ENCODE measurements at places on chromosomes 12 and 14.

DNA sequence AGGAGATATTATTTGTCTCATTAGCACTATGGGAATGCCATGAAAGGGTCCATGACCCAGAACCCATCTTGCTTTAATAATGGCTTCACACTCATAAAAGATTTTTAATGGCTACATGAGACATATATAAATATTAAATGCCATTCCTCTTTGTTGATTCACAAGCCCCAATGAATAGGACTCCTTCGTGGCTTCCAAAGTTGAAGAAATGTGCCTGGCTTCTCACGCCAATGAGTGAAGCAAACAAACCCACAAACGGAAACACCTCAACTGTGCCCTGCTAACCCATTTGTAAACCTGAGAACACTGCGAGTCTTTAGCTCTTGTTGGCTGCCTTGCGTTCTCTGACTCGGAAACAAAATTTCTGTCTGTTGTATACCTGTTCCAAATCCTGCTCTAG is 381.7 kb upstream of the DDHD1 start:
- no peak for DNase-seq

GRCh38 chr12:130775953-130776856 is 60.1 kb upstream of the RIMBP2 start:
- DNase-seq = peak; percentile 18

- DNase-seq = no peak
Measured at GRCh38 chr12:104334581-104334980, 31.0 kb downstream of the EID3 start.

DNA sequence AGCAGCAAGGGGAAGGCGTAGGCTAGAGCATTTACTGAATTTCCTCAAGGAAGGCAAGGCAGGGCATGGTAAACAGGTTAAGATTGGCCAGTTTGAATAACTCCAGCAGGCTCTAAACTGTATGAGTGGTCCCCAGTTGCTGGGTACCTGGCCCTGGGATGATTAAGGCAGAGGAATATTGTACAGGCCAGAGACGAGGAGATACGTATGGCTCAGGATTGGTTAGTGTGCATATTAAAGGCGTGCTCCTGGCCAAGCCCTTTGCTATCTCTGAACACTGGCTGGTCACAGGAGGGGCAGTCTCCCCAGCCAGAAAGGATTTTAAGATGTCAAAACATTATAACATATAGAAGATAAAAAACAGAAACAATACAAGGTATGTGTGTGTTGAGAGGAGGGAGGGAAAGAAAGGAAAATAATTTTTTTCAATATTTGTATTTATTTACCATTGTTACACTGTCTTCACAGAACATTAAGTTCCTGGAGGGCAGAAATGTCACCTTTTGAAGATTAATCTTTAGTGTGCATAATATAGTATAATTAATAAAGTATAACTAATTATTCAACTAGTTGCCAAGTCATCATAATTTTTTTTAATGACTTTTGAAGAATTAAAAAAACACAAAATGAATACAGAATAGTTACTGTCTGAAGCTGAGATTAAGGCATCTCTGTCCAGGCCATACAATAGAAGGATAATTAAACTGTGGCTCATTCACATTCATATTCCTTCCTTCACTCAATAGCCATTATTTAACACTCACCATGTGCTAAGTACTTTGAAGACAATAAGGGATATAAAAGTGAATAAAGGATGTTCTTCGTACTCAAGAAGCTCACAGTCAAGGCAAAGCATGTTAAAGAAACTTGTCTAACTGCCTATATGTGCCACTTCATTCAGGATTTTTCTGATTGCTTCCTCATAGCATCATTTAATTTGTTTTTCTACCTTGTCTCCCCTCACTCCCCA is 41.9 kb downstream of the DCP1B start:
- DNase-seq = no peak

DNA sequence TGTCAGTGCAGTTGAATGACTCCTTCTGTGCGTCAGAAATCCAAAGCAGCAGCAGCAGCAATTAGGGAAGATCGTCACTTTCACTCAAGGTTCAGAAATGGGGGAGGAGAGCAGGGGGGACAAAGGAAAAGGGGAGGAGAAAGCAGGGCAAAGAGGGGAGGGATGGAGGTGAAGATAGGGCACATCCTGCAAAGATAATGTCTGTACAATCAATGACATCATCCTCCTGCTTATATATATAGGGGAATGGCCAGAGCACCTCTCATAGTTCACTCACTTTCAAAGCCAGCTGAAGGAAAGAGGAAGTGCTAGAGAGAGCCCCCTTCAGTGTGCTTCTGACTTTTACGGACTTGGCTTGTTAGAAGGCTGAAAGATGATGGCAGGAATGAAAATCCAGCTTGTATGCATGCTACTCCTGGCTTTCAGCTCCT is at the start of gene NTS:
TSS of gene NTS (plus strand) at position 265 of the 431 bp plus-strand sequence. CDS start at position 374, 109 bp downstream.
- DNase-seq = no peak

DNA sequence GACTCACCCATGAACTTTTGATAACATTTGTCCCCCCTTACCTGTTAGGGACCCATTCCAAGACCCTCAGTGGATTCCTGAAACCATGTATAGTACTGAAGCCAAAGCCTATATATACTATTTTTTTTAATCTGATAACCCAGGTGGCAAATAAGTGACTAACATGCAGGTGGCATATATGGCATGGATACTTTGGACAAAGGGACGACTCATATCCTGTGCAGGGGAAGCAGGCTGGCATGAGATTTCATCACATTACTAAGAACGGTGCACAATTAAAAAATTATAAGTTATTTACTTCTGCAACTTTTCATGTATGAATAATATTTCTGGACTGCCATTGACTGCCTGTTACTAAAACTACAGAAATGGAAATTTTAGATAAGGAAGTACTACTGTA is 880.1 kb upstream of the FBXO33 start:
- no peak for DNase-seq

DNA sequence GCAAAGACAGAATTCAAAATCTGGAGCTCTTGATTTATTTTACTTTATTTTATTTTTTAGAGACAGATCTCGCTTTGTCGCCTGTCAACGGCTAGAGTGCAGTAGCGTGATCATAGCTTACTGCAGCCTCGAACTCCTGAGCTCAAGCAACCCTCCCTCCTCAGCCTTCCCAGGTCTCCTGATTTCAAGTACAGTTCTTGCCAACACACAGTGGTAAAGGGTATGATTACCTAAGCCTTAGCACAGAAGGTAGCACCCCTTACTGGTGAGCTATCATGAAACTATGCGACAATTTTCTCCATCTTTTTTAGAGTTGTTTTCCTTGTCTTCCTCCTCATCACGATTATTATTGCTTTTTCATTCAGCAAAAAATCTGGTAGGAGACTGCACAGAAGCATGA is 94.3 kb upstream of the ETV6 start:
- DNase-seq = no peak

GRCh38 chr12:120119271-120119973 is 2.9 kb upstream of the RAB35 start:
- DNase-seq = no peak

DNA sequence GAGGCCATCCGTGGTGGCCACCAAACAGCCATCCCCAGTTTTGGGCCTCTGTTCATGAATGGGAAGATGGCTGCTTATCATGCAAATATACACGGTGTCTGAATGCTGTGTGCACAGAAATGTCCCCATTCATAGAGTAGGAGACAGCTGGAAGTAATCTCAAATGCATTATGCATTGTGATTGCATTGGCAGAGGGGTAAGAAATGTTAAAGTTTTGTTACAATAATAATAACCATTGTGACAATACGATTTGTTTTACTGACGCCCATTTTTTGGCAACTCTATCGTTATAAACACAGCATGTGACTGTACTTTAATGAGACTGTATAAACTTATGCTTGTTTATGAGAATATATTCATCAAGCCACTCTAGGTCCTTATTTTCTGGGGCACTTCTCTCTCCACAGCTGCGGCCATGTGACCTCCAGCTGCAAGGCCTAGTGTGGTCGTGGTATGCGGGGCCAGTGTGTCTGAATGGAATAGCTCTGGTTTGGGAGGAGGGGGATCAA is 474.3 kb downstream of the VRK1 start:
- no peak for DNase-seq

DNA sequence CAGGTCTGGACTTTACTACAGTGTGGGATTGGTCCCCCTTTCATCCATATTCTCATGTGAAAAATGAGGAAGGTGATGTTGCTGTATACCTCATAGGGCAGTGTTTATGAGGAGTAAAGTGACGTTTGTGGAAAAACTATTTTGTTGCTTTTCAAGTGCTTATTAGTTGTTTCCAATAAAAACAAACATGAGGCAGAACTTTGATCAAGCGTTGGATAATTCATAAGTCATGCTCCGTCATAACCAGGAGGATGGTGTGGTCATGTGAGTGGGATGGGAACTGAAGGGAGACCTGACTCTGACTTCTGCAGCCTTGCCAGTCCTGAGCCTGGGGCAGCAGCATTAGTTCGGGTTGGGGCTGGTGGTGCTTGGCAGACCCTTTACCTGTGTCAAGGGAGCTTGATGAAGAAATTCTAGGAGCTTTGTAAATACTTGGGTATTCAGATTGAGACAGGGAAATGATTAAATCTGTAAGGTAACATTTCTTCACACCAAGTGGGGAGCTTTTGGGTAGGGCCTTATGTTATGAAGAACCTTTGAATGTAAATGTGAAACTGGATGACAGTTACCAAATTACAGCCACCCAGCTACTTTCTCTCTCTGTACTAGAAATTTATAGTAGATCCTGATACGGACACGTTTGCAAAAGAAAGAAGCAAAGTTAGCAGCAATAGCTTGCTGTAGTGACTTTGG is 462.4 kb upstream of the RGS6 start:
- DNase-seq = no peak

- no peak for DNase-seq
Measured at GRCh38 chr12:131166717-131167116, 213.0 kb downstream of the ADGRD1 start.

DNA sequence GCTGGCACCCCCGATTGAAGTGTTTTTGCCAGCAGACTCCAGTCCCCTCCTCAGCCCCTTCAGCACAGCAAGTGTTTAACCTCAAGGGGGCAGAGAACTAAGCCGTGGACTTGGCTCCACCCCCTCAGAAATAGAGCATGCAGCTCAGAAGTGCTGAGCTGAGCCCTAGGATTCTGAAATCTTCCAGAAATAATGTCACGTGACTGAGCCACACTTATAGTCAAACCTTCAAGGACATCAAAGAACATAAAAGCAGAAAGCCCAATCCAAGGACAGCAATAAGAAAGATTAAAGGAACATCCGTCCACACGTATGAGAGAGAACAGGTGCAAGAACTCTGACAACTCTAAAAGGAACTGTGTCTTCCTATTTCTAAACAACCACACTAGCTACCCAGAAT is 317.7 kb upstream of the LRFN5 start:
- no peak for DNase-seq

GRCh38 chr12:3571724-3572123 is 80.7 kb downstream of the PRMT8 start:
- no peak for DNase-seq

DNA sequence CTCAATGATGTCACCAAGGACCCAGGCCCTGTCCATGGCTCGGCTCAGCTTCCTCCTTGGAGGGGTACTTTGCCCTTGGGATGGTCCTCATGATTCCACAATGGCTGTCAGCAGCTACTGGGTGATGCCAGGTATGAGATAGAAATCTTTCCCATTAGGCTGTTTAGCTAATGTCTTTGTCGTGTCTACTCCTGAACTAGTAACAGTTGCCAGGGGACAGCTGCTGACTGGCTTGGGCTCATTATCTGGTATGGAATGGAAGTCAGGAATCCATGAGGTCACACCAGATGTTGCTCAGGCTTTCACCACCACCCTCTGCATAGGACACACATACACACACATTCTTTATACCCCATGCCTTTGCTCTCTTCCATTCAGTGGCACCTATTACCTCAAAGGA is 9.2 kb downstream of the PRPH start:
- no peak for DNase-seq

DNA sequence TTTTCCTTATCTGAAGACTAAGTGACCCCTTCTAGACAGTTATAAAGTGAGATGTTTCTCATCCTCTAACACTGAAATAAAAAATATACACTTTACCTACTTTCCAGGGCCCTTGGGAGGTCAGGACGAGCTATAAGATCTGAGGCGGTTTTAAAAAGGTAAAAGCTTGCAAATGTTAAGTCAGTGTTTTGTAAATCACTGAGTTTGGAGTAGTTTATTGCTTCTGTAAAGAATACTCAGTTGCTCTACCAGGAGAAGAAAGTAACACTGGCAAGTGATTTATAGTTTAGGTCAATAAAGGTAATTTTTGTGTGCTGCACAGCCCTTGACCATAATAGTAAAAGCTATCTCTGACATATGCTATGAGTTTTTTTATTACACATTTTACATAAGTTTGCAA is 584.5 kb downstream of the TMTC2 start:
- no peak for DNase-seq

DNA sequence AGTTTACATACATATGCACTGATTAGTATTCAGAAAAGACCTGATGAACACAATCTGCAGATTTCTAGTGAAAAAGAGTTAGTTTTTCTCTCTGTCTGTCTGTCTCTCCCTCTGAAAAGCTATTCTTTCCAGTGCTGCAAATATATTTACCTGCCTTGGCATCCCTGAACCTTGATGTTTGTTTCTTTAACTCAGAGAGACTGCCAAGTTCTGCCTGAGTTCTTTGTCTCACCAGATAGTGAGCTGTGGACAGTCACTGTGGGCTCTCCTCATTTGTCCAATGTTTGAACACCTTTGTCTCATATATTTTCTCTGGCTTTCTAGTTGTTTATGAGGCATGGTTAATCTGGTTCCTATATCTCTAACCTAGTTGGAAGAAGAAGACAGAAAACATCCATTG is 250.4 kb downstream of the SOX5 start:
- DNase-seq = no peak

- DNase-seq = no peak
Measured at GRCh38 chr14:61395115-61395725, 73.8 kb downstream of the PRKCH start.

- no peak for DNase-seq
Measured at GRCh38 chr12:5581019-5581418, 149.1 kb downstream of the NTF3 start.

DNA sequence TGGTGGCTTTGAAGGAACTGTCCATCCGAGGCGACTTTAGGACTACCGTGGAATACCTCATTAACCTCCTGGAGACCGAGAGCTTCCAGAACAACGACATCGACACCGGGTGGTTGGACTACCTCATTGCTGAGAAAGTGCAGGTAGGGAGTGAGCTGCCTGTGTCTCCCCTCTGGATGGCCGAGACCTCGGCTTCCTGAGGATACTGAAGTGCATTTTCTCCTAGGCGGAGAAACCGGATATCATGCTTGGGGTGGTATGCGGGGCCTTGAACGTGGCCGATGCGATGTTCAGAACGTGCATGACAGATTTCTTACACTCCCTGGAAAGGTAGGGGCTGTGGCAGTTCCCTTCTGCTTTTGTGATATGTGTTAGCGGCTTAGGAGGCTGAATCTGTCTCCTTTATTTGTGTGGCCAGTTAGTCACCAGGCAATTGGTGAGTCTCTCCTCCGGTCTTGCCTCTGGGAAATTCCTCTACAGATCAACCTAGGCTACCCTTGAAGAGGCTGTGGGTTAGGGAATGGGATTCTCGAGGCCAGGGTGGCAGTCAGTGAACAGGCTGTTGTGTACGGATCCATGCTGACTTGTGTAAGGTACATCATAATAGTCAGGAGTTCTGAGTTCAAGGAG is 75.3 kb downstream of the ACACB start:
- DNase-seq = no peak

- DNase-seq = no peak
Measured at GRCh38 chr12:57069523-57069922, 9.1 kb downstream of the NEMP1 start.

GRCh38 chr14:50974118-50974517 is 29.8 kb upstream of the PYGL start:
- no peak for DNase-seq

- no peak for DNase-seq
Measured at GRCh38 chr12:79058342-79058741, 193.8 kb downstream of the SYT1 start.

- no peak for DNase-seq
Measured at GRCh38 chr12:108482717-108483212, 32.3 kb upstream of the FICD start.

- no peak for DNase-seq
Measured at GRCh38 chr12:3381059-3382047, 109.7 kb upstream of the PRMT8 start.

All from activated T-helper 1 cell treated with Interleukin-2 at 50 U/mL for 16 hours (primary cell).